MM.1S (cell line): ENCODE measurements at places on chromosomes 7 and 10.

DNA sequence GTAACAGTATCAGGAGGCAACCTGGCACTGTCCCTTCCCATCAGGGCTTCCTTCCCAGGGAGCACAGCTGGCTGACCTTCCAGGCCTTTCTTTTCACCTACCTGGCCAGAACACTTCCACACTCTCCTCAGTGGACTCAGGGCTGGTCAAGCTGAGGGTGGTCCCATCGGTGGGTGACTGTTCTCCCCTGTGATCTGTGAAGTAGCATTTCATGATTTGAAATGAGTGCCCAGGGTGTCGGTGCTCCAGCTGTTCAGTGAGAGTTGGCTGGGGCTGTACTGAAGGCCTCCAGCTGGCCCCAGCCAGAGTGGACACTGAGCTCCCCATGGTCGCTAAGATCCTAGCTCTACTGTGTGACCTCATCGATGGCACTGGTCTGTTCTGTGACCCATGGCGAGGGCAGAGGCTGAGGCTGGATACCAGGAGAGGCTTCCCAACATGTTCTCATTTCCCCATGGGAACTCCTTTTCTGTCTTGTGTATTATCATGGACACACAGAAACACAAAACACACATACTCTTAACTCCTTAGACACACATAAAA is at the start of gene FAM170B:
FAM170B (minus strand) TSS at position 316 of the 543 bp plus-strand sequence; CDS start at position 213, 103 bp downstream.
- DNase-seq = no peak

GRCh38 chr10:126959431-126959830 is 54.2 kb downstream of the DOCK1 start:
- no peak for DNase-seq

DNA sequence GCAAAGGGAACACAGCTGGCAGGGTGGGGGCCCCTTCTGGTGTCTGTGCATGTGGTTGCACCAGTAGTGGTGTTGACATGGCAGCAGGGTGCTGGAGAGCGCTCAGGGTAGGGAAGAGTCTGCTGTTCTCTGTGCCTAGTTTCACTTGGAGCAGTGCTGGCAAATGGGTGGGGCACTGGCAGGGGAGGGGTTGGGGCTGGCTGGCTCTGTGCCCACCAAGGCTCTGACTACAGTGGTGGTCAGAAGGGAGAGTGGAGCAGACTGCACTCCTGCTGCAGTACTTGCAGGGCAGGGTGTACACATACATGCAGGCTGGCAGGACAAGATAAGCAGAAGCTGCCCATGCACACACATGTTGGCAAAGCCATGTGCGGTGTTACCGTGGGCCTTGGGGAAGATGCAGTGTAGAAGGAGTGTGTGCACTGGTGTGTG is 18.2 kb downstream of the FAM25A start:
- DNase-seq = no peak

DNA sequence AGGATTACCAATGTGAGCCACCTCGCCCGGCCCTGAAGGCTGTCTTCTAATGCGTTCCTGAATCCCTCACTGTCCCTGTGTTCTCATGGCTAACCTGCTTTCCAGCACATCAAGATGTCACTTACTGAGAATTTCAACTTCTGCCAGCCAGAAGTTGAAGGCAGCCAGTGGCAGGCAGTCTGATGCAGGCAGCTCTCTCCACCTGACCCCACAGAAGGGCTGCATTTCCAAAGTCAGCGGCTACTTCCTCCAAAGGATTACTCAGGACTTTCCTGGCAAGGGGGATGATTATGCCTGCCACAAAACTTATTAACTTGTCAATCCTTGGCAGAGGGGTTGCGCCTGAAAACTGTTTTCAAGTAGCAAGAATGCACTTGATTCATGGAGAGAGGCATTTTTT is 1219.4 kb downstream of the TYW1 start:
- DNase-seq = no peak

DNA sequence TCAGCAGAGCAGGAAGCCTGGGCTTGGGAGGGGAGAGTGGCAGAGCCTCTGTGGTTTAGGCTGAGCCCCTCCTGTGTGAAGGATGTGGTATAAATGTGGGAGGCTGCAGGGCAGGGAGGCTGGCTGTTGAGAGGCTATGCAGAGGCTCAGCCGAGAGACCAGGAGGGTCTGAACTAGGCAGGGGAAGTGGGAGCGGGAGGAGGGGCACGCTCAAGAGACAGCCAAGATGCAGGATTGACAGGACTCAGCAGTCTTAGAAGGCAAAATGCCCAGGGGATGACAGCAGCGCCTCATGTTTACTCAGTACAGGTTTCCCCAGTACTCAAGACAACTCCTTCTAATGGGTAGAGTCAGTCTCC is 24.3 kb downstream of the BTBD16 start:
- DNase-seq = no peak

DNA sequence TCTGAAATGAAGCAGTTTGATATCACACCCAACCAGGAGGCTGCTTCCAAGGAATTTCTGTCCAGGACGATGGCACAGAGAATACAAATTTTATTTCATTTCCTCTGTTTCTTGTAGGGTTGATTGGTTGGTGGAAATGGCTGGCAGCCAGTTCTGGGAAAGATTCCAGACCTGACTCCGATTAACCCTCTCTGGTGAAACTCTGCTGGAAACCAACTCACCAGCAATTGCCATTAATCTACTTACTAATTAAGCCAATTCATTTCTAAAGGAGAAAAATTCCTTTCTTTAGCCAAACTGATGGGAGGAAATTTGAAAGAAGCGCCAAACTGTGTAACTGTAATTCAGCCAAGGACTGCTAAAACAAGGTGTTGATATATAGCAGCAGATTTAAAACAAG is 10.7 kb downstream of the PTF1A start:
- DNase-seq = no peak

DNA sequence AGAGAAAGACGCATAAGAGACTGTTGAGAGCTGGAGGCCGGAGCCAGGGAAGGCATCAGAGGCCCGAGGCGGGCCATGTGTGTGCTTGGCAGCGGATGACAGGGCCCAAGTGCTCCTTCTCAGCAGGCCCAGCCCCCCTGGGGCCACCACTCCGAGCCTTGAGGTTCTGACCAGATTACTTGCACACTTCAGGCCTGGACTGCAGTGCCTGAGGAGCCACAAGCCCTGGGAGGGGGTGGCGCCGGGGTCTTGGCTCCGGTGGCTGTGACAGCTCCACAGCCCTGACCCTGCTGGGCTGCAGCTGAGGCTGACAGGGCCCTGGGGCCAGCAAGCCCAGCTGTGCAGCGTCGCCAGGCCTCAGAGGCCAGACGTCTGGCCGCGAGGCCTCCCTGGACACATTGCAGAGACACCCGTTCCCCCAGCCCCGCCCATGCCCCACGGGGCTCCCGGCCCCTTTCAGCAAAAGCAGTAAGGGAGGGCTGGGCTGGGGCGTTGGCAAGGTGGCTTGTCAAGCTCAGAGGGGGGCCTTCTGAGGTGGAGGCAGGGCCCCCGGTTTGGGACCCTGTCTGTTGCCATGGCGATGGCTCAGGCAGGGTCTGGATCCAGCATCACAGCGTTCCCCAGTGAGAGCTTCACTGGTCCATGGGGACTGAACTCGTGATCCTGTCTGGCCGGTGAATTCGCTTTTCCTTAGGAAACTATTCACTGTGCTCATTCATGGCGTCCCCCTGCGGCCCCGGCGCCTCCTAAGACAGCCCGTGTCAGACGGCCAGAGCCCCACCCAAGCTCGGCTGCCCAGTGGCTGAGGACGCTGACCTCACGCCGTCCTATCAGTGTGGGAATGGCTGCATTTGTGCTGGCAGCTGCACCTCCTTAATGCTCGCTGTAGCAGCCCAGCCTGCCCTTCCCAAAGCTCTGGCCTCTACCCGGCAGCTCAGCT is 5.7 kb downstream of the ELN start:
- no peak for DNase-seq

- no peak for DNase-seq
Measured at GRCh38 chr10:78784546-78784945, 284.2 kb upstream of the ZMIZ1 start.

- peak; percentile 58 for DNase-seq
Measured at GRCh38 chr10:61284222-61284890, 168.8 kb downstream of the TMEM26 start.

DNA sequence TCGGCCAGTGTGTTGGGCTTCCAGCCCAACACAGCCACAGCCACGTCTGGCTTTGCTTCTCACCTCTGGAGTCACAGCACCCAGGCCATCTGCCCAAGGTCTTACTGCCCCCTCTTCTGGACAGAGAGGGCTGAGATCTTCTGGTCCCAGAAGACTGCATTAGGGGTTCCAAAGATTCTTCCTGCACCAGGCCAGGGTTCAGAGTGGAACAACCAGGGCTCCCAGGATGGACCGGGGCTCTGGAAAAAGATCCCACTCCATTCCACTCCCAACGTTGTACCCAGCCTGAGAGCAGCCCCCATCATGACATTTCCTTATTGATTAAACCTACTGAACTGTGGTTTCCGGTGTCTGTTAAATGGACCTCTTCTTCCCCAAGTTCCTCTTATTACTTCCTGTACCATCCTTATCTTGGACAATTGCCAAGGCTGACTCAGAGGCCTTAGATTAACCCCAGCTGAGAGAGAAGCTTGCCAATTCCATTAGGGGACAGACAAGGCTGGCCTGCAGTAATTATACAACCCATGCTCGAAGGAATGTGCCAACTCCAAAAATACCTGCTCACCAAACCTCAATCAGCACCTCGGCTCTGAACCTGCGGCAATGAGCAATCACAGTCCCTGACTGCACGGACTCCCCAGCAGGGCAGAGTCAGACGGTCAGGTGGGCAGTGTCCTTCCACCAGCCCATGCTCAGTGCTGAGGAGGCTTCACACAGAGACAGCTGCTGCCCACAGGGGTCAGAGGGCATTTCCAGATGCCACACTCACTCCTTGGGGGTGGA is 47.9 kb upstream of the NPFFR1 start:
- peak; percentile 50 for DNase-seq
